ENCODE measurements at places on chromosomes 2 and 18.

DNA sequence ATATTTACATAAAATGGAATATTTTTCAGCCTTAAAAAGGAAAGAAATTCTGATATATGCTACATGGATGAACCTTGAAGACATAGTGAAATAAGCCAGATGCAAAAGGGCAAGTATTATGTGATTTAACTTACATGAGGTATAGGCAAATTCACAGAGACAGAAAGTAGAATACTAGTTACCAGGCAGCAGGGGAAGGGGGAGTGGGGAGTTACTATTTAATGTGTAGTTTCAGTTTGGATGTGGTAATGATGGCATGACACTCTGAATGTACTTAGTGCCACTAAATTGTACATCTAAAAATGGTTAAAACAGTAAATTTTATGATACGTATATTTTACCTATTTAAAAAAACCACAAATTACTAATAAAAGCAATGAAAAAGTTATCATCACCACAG is 12.1 kb downstream of the METTL4 start:
- DNase-seq, result no peak

DNA sequence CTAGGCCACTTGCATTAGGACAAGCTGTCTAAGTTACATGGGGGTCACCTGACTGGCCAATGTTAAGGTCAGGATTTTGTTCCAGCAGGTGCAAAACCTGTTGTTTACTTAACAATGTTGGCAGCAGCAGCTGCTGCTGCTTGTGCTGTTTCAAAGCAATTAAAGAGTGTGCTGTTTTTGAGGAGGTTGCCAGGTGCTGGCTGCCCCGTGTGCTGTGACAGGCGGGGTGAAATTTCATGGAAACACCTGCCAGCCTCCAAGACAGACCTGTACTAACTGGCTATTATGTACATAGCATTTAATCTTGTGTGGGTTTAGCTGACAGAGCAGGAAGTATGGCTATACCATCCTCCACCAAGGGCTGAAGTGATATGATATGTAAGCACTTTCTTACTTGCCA is 224.9 kb downstream of the ASXL3 start:
- no peak for DNase-seq

- no peak for DNase-seq
Observed at GRCh38 chr2:127418300-127419111, at the start of gene PROC. PROC (plus strand) TSS chr2:127418427; CDS start chr2:127419943, 1,516 bp downstream.

- no peak for DNase-seq
Observed at GRCh38 chr2:66445076-66445924, 10.4 kb downstream of the MEIS1 start.

DNA sequence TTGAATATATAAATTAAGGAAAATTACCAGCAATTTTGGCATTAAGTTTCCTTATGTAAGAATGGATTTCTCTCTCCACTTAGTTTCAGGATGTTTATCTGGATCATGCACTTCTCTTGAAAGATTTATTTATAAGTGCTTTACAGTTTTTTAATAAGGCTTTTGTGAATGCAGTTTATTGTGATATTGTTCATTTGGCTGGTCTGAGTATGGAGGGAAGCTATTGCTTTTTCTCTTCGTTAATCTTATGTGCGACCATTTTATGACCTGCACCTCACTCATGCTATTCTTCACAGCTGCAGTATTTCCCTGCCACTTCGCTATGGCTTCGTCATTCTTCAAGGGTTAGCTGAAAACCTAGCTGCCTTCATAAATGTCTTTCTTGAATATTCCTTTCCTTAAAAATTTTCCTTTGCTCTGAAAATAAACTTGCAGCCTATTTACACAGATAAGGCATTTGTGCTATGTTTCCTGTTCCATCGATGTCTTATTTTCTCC is 233.4 kb downstream of the SOCS6 start:
- DNase-seq, result no peak

GRCh38 chr2:134079373-134079772 is 174.5 kb upstream of the MGAT5 start:
- no peak for DNase-seq

DNA sequence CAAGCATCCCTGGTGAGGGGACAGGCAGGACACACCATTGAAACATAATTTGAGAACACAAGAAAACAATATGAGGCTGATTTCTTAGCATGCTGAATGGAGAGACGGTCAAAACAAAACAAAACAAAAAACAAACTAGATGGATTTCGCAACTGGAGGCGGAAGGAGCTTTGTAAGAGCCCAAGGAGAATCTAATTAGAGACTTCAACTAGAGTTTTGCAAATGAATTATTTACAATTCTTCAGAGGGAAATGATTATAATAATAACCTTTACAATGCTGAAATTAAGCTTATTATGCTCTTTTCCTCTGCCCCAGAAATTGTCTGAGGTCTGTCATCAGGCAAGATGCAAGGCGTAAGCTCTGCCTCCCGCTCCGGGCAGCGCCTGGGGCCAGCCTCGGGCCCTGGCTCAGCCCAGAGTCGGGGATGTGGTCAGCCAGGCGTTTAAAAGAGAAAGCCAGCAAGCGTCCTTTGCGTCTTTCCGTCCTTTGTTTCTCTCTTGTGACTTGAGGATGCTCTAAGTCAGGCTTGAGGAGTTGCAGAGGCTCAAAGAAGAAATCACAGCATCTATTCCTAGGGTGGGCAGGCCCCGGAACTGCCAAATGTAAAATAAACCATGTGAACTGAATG is 139.6 kb downstream of the TWIST2 start:
- no peak for DNase-seq

- no peak for DNase-seq
Observed at GRCh38 chr2:159609811-159610549, 6.4 kb downstream of the BAZ2B start.

DNA sequence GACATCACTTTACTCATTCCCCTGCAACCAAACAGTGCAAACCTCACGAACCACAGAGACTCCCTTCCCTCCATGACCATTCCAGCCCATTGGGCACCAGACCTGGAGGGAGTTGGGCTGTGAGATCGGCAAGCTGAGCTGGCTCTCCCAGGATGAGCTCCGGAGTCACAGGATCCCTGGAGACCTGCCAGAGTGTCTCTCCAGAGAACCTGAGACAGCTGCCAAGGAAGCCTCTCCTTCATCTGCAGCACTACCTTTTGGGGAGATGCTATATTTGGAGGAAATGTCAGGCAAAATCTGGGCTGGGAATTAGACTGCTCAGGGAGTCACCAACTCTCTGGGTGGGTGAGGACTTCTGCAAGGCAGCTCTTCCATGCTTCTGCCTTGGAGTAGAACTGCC is 417.4 kb downstream of the TNS1 start:
- no peak for DNase-seq

GRCh38 chr18:12067671-12068070 is 26.0 kb upstream of the ANKRD62 start:
- no peak for DNase-seq
